Stomach (tissue), 19 donors: ENCODE measurements at places on chromosomes 3 and 15.

- H3K36me3 ChIP-seq = no peaks in the 10 kb centered on the region
- no peaks in the 10 kb centered on the region for H3K27me3 ChIP-seq
- no peak overlapping the region for H3K4me3 ChIP-seq
- H3K4me1 ChIP-seq = peaks cover 8% of the 10 kb centered on the region
Measured at GRCh38 chr3:53800041-53800906, 45.9 kb downstream of the CHDH start.

- peak; percentile 27 for DNase-seq
- H3K4me1 ChIP-seq = no peaks in the 10 kb centered on the region
- H3K27me3 ChIP-seq = no peaks in the 10 kb centered on the region
Measured at GRCh38 chr15:51155891-51156290, 61.2 kb upstream of the TNFAIP8L3 start.

- H3K36me3 ChIP-seq = no peaks in the 10 kb centered on the region
- H3K27me3 ChIP-seq = peaks cover 66% of the 10 kb centered on the region
- H3K4me3 ChIP-seq = no peak overlapping the region
- DNase-seq = no peak
- H3K4me1 ChIP-seq = no peaks in the 10 kb centered on the region
- no peak overlapping the region for H3K27ac ChIP-seq
Measured at GRCh38 chr3:11002371-11002807, 9.8 kb downstream of the SLC6A1 start.

GRCh38 chr15:98324341-98324970 is 323.9 kb upstream of the IGF1R start:
- no peak overlapping the region for H3K4me3 ChIP-seq
- H3K36me3 ChIP-seq = no peaks in the 10 kb centered on the region
- no peaks in the 10 kb centered on the region for H3K27me3 ChIP-seq
- H3K4me1 ChIP-seq = no peaks in the 10 kb centered on the region
- no peak for DNase-seq

GRCh38 chr15:33242669-33243191 is 48.2 kb upstream of the FMN1 start:
- DNase-seq = peak; percentile 5
- H3K4me1 ChIP-seq = no peaks in the 10 kb centered on the region
- no peaks in the 10 kb centered on the region for H3K36me3 ChIP-seq
- H3K4me3 ChIP-seq = no peak overlapping the region

GRCh38 chr3:33060609-33061337 is 36.2 kb downstream of the GLB1 start:
- no peak overlapping the region for H3K4me3 ChIP-seq
- peak overlapping the region; percentile 30 for H3K27ac ChIP-seq
- H3K36me3 ChIP-seq = peaks cover 88% of the 10 kb centered on the region
- peaks cover 17% of the 10 kb centered on the region for H3K4me1 ChIP-seq

GRCh38 chr3:51941463-51941797 is 274 bp downstream of the RRP9 start:
- peaks cover 19% of the 10 kb centered on the region for H3K36me3 ChIP-seq
- no peak for DNase-seq
- peaks cover 31% of the 10 kb centered on the region for H3K4me1 ChIP-seq
- H3K27me3 ChIP-seq = no peaks in the 10 kb centered on the region
- peak overlapping the region; percentile 62 for H3K27ac ChIP-seq
- peak overlapping the region; percentile 97 for H3K4me3 ChIP-seq

DNA sequence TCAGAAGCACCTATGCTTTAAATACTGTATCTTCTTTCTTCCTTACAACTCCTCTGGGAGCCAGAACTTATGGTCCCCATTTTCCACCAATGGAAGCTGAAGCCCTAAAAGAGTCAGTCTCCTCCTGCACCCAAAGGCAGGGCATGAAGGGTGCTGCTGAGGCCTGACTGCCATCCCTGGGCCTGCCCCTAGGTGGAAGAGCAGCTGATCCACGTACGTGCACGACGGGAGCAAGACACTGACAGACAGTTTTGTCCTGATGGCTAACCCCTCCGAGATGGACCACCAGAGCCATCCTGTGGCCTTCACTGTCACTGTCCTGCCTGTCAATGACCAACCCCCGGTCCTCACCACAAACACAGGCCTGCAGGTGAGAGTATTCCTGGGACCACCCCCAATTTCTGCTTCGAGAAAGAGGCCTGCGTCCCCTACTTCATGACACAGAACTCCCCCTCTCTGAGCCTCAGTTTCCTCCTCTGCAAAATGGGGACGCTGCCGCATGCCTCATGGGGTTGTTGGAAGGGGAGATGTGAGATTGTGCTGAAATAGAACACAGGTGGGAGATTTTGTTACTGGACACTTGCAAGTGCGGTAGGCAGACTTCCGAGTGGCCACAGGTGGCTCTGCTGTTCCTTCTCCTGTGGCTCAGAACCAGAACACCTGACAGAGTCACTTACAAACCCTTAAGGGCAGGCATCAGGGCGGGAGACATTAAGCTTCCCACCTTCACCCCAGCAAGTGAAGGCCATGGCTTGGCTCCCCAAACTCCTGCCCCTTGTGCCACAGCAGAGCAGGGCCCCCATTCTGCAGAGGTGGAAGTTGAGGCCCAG is 175.4 kb downstream of the TBC1D2B start:
- H3K36me3 ChIP-seq = no peaks in the 10 kb centered on the region
- H3K27me3 ChIP-seq = no peaks in the 10 kb centered on the region
- no peak overlapping the region for H3K27ac ChIP-seq

- H3K4me3 ChIP-seq = no peak overlapping the region
- H3K36me3 ChIP-seq = no peaks in the 10 kb centered on the region
- H3K27ac ChIP-seq = no peak overlapping the region
- no peak for DNase-seq
- H3K27me3 ChIP-seq = no peaks in the 10 kb centered on the region
Measured at GRCh38 chr15:31400222-31400927, 73.7 kb downstream of the KLF13 start.

- DNase-seq = peak; percentile 30
- H3K36me3 ChIP-seq = no peaks in the 10 kb centered on the region
- no peak overlapping the region for H3K27ac ChIP-seq
- no peak overlapping the region for H3K4me3 ChIP-seq
- H3K27me3 ChIP-seq = no peaks in the 10 kb centered on the region
- no peaks in the 10 kb centered on the region for H3K4me1 ChIP-seq
Measured at GRCh38 chr15:86772369-86773059, 692.8 kb downstream of the AGBL1 start.

DNA sequence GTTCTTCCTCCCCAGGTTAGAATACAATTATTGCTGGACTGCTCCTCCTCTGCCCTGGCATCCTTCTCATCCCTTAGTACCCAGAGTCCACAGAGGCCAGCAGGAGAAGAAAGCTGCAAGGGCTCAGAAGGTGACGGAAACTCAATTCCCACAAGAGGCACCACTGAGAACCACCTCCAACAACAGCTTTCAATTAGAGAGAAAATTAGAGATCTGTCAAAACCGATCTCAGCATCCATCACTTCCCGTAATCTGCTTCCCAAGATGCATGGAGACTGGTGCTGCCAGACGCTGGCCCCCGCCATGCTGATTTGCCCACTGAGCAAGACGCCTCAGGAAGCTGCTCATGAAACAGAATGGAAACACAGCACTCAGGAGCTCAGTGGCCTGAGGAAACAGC is 135.0 kb upstream of the PRICKLE2 start:
- no peaks in the 10 kb centered on the region for H3K36me3 ChIP-seq
- peaks cover 6% of the 10 kb centered on the region for H3K4me1 ChIP-seq
- no peaks in the 10 kb centered on the region for H3K27me3 ChIP-seq
- H3K4me3 ChIP-seq = no peak overlapping the region

DNA sequence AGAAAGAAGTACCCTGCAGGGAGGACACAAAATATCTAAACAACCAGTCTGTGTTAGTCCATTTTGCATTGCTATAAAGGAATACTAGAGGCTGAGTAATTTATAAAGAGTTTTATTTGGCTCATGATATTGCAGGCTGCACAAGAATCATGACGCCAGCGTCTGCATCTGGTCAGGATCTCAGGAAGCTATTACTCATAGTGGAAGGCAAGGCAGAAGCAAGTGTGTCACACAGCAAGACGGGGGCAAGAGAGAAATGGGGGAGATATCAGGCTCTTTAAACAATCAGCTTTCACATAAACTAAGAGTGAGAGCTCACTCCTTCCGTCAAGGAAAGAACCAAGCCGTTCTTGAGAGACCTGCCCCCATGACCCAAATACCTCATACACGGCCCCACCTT is 614.8 kb downstream of the ZIC1 start:
- H3K36me3 ChIP-seq = no peaks in the 10 kb centered on the region
- H3K27me3 ChIP-seq = no peaks in the 10 kb centered on the region
- H3K27ac ChIP-seq = no peak overlapping the region
- no peak for DNase-seq
- H3K4me1 ChIP-seq = no peaks in the 10 kb centered on the region

DNA sequence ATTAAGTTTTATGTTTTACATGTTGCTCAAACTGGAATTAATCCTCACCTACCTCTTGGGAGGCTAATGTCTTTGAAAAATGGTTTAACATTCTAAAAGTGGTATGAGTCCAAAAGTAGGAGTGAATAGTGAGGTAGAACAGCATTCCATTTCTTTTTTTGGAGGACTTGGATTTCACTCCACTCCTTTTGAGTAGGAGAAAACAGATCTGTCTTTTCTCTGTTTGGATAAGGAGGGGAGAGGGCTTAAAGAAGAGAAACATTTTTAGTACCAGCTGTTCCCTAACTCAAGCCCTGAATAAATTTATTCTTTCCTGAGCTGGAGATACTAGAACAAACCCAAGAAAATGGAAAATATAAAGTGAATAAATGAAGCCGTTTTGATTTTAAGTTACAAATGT is 687.9 kb downstream of the MECOM start:
- peak overlapping the region; percentile 24 for H3K27ac ChIP-seq
- DNase-seq = no peak
- no peak overlapping the region for H3K4me3 ChIP-seq

- peak; percentile 53 for DNase-seq
- H3K27ac ChIP-seq = no peak overlapping the region
- H3K36me3 ChIP-seq = no peaks in the 10 kb centered on the region
Measured at GRCh38 chr15:74725845-74726773, 781 bp upstream of the CYP1A1 start.

DNA sequence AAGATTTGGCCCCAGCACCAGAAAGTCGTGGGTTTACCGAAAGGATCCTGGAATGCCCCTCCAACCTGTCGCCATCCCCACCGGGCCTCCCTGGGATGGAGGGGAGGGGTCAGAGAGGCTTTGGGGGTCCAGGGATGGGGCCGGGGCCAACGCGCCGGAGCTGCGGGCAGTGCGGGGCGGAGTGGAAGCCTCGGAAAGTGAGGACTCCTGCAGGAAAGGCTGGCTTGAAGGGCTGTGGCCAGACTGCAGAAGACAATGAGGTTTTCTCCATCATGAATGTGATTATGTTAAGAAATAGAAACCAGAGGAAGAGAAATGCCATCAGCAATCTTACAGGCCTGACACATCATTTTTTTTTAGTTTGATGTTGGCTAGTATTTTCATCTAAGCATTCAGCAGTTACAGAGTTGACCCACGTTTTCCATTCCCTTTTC is 738 bp downstream of the YEATS2 start:
- H3K4me3 ChIP-seq = peak overlapping the region; percentile 89
- no peaks in the 10 kb centered on the region for H3K27me3 ChIP-seq
- H3K36me3 ChIP-seq = no peaks in the 10 kb centered on the region
- no peak for DNase-seq
- H3K4me1 ChIP-seq = peaks cover 18% of the 10 kb centered on the region
- H3K27ac ChIP-seq = peak overlapping the region; percentile 97

DNA sequence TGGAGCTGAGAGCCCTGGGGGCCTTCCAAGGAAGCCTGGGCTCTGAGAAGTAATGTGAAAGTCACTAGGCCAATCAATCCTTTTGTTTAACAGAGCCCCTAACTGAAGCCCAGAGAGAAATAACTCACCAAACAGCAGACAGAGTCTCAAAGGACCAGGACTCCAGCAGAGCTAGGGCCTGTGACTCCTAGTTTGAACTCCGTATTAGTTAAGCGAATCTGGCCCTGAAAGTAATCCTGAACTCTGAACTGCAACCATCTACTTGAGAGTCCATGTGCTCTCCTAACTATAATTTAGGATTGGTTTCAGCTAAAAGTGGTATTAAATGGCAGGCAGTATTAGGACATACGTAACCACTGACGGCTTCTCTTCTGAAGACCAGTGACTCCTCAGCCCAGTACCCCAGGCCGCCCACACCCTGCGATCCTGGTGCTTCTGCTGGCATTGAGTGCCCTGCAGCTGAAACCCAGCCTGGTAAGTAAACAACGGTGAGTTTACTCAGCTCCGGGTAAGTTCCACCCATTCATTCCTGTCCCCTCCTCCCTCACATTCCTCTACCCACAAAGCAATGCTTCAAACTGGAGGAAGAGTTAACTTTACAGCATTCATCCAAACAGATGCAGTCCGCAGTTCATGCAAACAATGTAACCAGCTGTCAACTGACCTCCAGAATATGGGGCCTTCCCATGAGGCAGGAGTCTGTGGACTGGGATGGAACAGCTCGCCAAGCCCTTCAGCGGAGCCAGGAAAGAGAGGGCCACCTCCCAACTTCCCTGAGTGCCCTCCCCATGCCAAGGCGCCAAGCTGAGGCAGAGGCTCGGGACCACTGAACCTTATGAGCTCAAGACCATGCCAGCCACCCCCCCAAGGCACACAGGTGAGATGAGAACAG is 7.3 kb downstream of the MYO5C start:
- no peaks in the 10 kb centered on the region for H3K27me3 ChIP-seq
- no peak overlapping the region for H3K4me3 ChIP-seq
- H3K36me3 ChIP-seq = no peaks in the 10 kb centered on the region
- H3K27ac ChIP-seq = peak overlapping the region; percentile 93

GRCh38 chr3:158420654-158421396 is 150.2 kb upstream of the MLF1 start:
- H3K27ac ChIP-seq = no peak overlapping the region
- no peak for DNase-seq
- H3K4me3 ChIP-seq = no peak overlapping the region
- H3K4me1 ChIP-seq = no peaks in the 10 kb centered on the region

- H3K27ac ChIP-seq = no peak overlapping the region
- no peaks in the 10 kb centered on the region for H3K4me1 ChIP-seq
- H3K36me3 ChIP-seq = no peaks in the 10 kb centered on the region
- no peak overlapping the region for H3K4me3 ChIP-seq
- H3K27me3 ChIP-seq = no peaks in the 10 kb centered on the region
Measured at GRCh38 chr15:68383161-68384074, 48.5 kb downstream of the ITGA11 start.

DNA sequence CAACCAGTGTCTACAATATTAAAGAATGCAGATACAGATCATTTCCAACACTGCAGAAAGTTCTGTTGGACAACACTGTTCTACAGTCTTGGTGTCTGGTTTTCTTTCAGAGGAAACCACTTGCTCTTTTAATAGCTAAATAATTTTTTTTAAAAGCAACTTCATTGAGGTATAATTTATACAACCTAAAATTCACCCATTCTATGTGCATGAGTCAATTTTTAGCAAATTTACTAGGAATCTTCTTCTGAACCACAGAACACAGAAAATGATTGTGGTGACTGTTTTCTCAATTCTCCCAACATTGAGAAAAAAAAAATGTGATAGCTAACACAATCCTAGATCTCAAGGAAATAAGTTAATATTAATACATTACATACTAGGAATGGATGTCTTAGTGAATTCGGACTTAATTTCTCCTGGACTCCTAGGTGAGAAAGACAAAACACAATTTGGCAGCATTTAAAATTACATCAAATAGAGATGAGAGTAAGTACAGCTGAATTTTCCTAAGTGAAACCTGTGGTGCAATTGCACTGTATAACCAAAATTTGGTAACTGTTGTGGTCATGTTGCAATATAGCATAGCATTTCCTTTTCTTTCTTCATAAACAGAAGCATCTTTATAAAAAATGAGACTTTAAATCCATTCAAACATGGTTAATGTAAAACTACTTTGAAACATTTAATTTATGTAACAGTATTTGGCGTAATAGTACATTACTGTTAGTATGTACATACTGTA is 15.3 kb upstream of the PLCL2 start:
- H3K27ac ChIP-seq = no peak overlapping the region
- no peaks in the 10 kb centered on the region for H3K4me1 ChIP-seq
- no peaks in the 10 kb centered on the region for H3K27me3 ChIP-seq
- H3K36me3 ChIP-seq = no peaks in the 10 kb centered on the region
- H3K4me3 ChIP-seq = no peak overlapping the region

- DNase-seq = no peak
- no peaks in the 10 kb centered on the region for H3K36me3 ChIP-seq
- H3K27me3 ChIP-seq = no peaks in the 10 kb centered on the region
- H3K4me3 ChIP-seq = no peak overlapping the region
Measured at GRCh38 chr3:59411694-59412093, 361.9 kb upstream of the CFAP20DC start.
